ENCODE measurements at places on chromosomes 1 and 21. TPM values are rescaled to one million over a fixed set of nuclear protein-coding genes. Genes with fewer than 3 reads are reported as not detected.

DNA sequence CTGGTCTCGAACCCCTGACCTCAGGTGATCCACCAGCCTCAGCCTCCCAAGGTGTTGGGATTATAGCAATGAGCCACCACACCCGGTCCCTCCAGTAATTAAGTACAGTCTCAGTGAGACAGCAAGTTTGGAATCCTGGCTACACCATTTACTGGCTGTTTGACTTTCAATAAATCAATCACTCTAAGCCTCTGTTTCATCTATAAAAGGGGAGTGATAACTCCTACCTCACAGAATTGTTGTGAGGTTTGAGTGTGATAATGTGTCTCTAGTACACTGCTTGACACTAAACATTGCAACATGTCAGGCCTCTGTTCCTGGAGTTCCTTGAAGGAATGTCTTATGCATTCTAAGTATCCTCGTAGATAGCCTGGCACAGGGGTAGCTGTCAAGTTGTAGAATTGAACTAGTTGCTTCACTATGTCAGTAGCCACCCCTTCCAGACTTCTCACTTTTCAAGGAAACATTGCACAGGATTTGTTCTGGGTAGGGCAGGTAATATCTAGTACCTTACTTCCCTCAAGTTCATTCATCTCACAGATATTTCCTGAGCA, 12.4 kb downstream of the ENTREP3 start:
- no peak overlapping the region for H3K27ac ChIP-seq
- no peak overlapping the region for H3K4me3 ChIP-seq

DNA sequence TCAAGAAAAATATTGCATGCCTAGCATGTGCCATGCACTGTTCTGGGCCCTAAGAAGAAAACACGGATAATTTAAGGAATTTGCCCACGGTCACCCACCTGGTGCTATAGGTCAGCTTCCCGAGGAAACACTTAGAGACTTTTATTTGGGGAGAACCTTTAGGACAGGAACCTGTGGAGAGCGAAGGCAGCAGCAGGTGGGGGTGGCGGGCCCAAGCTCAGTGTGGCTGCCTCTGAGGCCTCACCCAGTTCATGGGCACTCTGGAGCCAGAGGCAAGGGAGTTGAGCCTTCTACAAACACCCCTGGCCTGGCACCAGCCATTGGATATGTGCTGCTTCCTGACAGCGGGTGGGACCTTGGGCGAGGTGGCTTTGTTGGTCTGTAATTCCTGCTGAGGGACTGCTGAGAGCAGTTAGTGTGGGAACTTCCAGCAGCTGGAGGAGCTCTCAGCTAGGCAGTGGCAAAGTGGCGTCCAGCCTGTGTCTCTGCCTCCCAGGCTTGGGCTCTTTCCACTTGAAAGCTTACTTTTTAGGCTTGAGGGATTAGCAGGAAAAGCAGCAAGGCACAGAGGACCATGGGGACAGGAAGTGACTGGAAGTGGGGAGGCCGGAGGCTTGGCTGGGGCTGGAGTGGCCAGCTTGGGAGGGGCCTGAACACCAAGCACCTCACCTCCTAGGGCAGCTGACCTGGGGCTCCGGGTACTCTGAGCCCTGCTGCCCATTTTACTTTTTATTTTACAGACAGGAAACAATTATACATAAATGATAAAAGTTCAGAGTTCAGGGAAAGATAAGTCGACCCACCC, 19.1 kb downstream of the MRPL37 start:
- no peak overlapping the region for H3K4me3 ChIP-seq
- H3K4me1 ChIP-seq: peaks cover 4% of the 10 kb centered on the region
- no peaks in the 10 kb centered on the region for H3K27me3 ChIP-seq
- peaks cover 78% of the 10 kb centered on the region for H3K36me3 ChIP-seq
- no peak overlapping the region for H3K27ac ChIP-seq

The TCHHL1 gene
- not detected for polyA plus RNA-seq

- H3K36me3 ChIP-seq: no peaks in the 10 kb centered on the region
- DNase-seq: no peak
- H3K4me1 ChIP-seq: no peaks in the 10 kb centered on the region
- no peak overlapping the region for H3K4me3 ChIP-seq
- H3K27ac ChIP-seq: no peak overlapping the region
- no peaks in the 10 kb centered on the region for H3K27me3 ChIP-seq
These were observed 141.6 kb upstream of the NBPF11 start for GRCh38 chr1:148293651-148294050.

GRCh38 chr1:83509301-83509781, 489.6 kb downstream of the TTLL7 start:
- H3K36me3 ChIP-seq: no peaks in the 10 kb centered on the region
- DNase-seq: peak; percentile 10
- H3K4me1 ChIP-seq: no peaks in the 10 kb centered on the region
- no peaks in the 10 kb centered on the region for H3K27me3 ChIP-seq
- no peak overlapping the region for H3K27ac ChIP-seq

GRCh38 chr1:163401211-163401610, 79.5 kb downstream of the NUF2 start:
- no peak overlapping the region for H3K4me3 ChIP-seq
- H3K4me1 ChIP-seq: no peaks in the 10 kb centered on the region
- no peak for DNase-seq
- H3K36me3 ChIP-seq: no peaks in the 10 kb centered on the region
- no peaks in the 10 kb centered on the region for H3K27me3 ChIP-seq

The GPR3 gene
- 0.27 TPM for polyA plus RNA-seq

DNA sequence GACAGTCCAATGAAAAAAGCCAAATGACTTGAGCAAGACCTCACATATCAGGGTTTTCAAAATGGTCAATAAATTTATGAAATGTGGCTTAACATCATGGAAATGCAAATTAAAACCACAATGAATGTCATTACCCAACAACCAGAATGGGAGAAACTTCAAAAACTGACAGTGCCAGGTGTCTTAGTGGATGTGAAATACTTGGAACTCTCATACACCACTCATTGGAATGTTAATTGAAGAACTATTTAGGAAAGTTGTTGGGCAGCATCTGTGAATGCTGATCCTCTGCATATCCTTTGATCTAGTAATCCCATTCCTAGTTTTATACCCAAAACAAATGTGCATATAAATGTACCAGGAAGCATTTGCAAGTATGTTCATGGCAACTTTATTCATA, 19.2 kb upstream of the BACH1 start:
- no peaks in the 10 kb centered on the region for H3K36me3 ChIP-seq
- no peak overlapping the region for H3K27ac ChIP-seq
- H3K4me3 ChIP-seq: no peak overlapping the region
- DNase-seq: no peak
- no peaks in the 10 kb centered on the region for H3K4me1 ChIP-seq

The FMO3 gene
- polyA plus RNA-seq: 0.19 TPM

DNA sequence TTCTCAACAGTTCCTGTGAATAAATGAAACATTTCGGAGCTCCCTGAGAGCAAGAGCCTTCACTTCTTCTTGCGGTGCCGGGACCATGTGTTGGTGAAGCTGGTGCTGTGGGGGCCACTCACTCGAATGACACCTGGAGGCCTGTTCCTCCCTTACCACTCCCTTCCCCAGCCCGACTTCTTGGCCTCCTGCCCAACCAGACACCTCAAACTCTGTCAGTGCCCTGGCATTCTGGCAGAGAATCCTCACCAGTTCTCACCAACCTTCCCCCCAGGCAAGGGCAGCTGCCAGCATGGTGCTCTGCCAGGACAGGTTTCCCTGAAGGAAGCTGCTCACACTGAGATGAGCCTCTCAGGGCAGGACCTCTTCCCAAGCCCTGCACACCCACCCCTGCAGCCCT, 68.3 kb downstream of the MPZL1 start:
- DNase-seq: no peak
- no peak overlapping the region for H3K4me3 ChIP-seq
- peaks cover 33% of the 10 kb centered on the region for H3K36me3 ChIP-seq
- H3K4me1 ChIP-seq: peaks cover 6% of the 10 kb centered on the region
- H3K27ac ChIP-seq: no peak overlapping the region

- H3K4me3 ChIP-seq: no peak overlapping the region
- peaks cover 2% of the 10 kb centered on the region for H3K27me3 ChIP-seq
- no peak for DNase-seq
- no peaks in the 10 kb centered on the region for H3K4me1 ChIP-seq
These were observed 13.2 kb upstream of the PRKAA2 start for GRCh38 chr1:56631901-56632300.

The LDLRAD2 gene
- polyA plus RNA-seq: 2.5 TPM

The CLEC20A gene
- polyA plus RNA-seq: 0.09 TPM

DNA sequence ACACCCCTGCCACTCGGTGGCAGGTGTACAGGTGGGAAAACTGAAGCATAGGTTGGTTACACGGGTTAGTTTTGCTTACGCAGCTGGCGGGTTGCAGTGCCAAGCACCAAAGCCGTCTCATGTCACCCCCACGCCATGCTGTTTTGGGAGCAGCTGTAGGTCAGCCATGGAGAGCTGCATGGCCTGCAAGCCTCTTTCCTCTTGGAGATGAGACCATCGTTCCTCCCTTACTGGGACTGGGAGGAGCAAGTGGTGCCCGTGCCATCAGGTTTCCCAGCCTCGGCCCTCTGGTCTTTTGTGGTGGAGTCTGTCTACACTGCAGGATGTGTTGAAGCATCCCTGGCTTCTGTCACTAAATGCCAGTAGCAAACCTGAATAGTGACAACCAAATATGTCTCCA, 46.9 kb downstream of the AJAP1 start:
- no peaks in the 10 kb centered on the region for H3K27me3 ChIP-seq
- no peaks in the 10 kb centered on the region for H3K36me3 ChIP-seq
- no peak overlapping the region for H3K4me3 ChIP-seq
- no peaks in the 10 kb centered on the region for H3K4me1 ChIP-seq
- no peak overlapping the region for H3K27ac ChIP-seq

- no peaks in the 10 kb centered on the region for H3K4me1 ChIP-seq
- peaks cover 17% of the 10 kb centered on the region for H3K36me3 ChIP-seq
- no peak overlapping the region for H3K27ac ChIP-seq
- DNase-seq: no peak
- H3K27me3 ChIP-seq: no peaks in the 10 kb centered on the region
- H3K4me3 ChIP-seq: no peak overlapping the region
These were observed 79.1 kb upstream of the PGD start for GRCh38 chr1:10319750-10320149.

DNA sequence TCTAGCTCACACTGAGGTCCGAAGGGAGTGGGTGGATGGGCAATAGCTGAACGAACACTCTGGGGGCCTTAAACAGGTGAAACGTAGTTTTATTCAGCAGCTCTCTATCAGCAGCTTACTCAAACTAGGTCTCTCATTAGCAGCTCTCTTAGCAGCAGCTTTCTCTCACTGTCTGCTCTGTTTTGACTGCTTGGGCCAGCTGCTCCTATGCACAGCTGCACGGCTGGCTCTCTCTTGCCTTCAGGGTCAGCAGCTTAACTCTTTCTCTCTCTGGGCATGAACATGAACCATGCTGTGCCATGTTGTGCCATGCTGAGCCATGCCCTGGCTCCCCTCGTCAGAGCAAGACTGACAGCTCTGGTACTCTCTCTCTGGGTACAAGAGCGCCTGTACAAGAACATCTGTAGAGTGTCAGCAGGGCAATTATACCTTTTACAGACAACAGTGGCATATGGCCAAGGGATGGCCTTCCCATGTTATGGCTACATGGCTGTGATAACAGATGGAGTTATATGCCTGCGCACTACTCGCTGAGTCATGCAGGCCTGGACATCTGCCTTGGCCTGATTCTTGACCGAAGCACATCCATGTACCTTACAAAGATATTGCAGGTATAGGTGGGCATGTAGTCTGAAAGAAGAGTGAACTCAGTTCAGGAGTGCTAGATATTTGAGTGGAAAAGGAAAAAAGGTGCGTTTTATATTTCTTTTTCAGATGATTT, 152.4 kb downstream of the LEPR start:
- no peak overlapping the region for H3K4me3 ChIP-seq
- no peak overlapping the region for H3K27ac ChIP-seq
- DNase-seq: no peak
- H3K27me3 ChIP-seq: no peaks in the 10 kb centered on the region
- no peaks in the 10 kb centered on the region for H3K36me3 ChIP-seq
- no peaks in the 10 kb centered on the region for H3K4me1 ChIP-seq

GRCh38 chr1:219109424-219110018, 64.2 kb upstream of the LYPLAL1 start:
- DNase-seq: no peak
- H3K4me3 ChIP-seq: no peak overlapping the region
- no peaks in the 10 kb centered on the region for H3K27me3 ChIP-seq
- no peaks in the 10 kb centered on the region for H3K4me1 ChIP-seq

The FCGR1A gene
- polyA plus RNA-seq: 1.8 TPM

The PIP5K1A gene
- 32.9 TPM for polyA plus RNA-seq

DNA sequence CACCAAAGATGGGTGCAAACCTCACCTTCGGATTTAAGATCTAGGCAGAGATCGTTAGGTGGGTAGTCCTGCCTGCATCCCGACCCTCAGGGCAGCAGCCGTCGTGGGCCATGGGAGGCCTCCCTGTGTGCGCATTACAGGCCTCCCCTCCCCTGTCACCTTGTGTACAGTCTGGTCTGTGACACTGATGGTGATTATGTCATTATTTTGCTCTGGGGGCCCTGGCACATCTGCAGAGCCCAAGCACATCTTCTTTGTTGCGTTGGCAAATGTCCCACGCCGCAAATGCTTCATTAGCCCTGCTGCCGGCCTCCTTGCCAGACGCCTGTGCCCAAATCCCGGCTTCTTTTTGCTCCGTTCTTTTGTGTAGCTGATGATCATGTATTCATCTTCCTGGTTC, 31.7 kb downstream of the PROX1 start:
- no peaks in the 10 kb centered on the region for H3K4me1 ChIP-seq
- no peak overlapping the region for H3K27ac ChIP-seq
- H3K36me3 ChIP-seq: no peaks in the 10 kb centered on the region
- H3K27me3 ChIP-seq: no peaks in the 10 kb centered on the region

The TMEM200B gene
- 5.9 TPM for polyA plus RNA-seq

GRCh38 chr1:90854397-90854924, 137.4 kb upstream of the BARHL2 start:
- DNase-seq: no peak
- H3K4me3 ChIP-seq: no peak overlapping the region

- no peaks in the 10 kb centered on the region for H3K36me3 ChIP-seq
- H3K27ac ChIP-seq: no peak overlapping the region
- no peaks in the 10 kb centered on the region for H3K27me3 ChIP-seq
- DNase-seq: no peak
These were observed 543.4 kb downstream of the NEGR1 start for GRCh38 chr1:71738910-71739309.

The PRAMEF10 gene
- polyA plus RNA-seq: not detected

The SPATA45 gene
- 0.25 TPM for polyA plus RNA-seq

The ERMAP gene
- polyA plus RNA-seq: 21.8 TPM

DNA sequence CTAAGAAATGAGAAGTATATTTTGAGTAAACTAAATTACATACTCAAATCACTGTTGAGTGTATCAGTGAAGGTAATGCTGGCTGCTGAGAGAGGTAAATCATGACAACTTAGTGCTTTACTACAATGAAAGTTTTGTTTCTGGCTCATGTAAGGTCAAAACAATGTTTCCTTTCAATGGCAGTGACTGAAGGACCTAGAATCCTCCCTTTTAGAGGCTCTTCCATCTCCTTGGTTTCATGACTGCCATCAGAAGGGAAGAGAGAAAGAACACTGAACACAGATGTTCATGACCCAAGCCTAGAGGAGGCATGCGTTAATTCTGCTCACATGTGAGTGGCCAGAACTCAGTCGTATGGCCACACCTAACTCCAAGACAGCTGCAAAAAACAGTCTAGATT, 130.6 kb downstream of the AKT3 start:
- no peaks in the 10 kb centered on the region for H3K27me3 ChIP-seq
- DNase-seq: no peak
- no peaks in the 10 kb centered on the region for H3K4me1 ChIP-seq

Data from large intestine (tissue), 12 donors.